Stimulated activated CD4-positive, alpha-beta T cell treated with anti-CD3 and anti-CD28 coated beads, Interleukin-1b, Interleukin-23, amount 100 ng/mL, for 1 hour (primary cell): ENCODE measurements at places on chromosomes 5 and 9.

GRCh38 chr5:122390694-122391093 is 78.7 kb downstream of the SNCAIP start:
- no peak for DNase-seq

DNA sequence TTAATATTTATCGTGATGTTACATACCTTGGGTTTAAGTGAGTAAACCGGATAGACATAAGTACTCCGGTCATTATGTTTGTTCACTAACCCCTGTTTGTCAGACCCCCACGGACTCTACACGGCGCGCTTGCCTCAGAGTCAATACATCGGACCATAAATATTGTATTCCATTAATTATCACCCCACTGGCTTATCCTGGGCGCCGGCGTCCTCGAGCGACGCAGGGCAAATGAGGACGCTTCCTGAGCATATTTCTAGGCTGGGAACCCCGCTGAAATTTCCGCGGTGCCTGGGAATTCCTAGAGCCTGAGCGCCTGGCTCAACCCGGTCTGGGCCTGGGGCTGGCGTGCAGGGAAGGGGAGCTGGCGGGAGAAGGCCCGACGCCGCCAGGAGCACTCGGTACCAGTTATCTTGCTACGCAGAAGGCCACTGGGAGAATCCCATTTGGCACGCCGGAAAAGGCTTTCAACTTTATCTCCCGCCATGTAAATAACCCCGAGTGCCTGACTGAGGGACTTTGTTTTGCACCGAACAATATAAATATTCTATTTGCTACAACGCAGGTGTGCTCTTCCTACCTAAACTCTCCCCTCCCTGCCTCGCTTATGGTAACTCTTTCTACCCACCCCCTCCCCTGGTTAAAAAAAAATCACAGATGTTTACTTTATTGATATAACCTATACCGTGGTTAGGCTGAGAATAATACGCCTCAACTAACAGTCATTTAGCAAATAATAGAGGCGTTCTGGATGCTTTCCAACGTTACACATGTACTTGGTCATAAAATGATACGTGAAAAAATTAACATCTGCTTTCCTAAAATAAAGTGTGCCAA is 19.4 kb downstream of the NR2F1 start:
- no peak for DNase-seq

DNA sequence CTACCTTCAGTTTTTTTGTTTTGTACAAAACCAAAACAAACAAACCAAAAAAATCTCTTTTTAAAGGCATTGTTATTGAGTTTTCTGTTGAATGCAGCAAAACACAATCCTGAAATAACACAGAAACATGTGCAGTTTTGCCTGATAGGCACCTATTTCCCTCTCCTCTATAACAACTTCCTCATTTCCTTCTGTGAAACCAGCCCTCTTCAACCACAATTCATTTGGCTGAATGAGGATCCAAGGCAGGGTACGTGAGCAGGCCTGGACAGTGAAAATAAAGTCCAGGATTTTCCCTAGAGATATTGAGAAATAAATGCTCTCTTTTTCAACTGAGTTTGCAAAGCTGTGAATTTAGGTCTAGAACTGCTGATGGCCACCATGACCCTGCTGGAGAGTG is 134.8 kb upstream of the LARP1 start:
- no peak for DNase-seq

- no peak for DNase-seq
These were observed 39.3 kb upstream of the TDRD7 start for GRCh38 chr9:97372580-97372979.

GRCh38 chr5:113128082-113128481 is 151.5 kb downstream of the DCP2 start:
- no peak for DNase-seq

- peak; percentile 7 for DNase-seq
These were observed 39.0 kb downstream of the SMARCA2 start for GRCh38 chr9:2053883-2054845.

DNA sequence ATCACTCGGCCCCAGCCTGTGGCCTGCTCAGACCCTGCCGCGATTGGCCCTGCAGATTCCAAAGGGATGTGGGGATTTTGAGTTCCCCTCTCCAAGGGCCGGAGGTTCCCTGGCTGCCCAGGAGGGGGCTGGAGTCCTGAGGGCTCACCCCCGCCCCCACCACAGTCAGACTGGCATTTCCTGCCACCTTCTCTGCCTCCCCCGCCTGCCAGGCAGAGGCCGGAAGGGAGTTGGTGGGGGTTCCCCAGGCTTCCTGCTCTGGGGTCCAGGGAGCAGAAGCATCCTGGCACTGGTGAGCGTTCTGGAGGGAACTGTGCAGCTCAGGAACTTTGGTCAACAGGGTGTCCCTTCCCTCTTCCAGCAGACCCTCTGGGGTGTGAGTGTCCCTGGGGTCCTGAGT is 70.6 kb downstream of the RXRA start:
- DNase-seq, result peak; percentile 27

GRCh38 chr9:14031810-14032209 is 282.1 kb downstream of the NFIB start:
- no peak for DNase-seq
